ENCODE measurements at places on chromosomes 1 and 21.

- peak; percentile 20 for DNase-seq
Observed at GRCh38 chr1:35573198-35574124, at the start of gene TFAP2E. TSS of gene TFAP2E (plus strand) at chr1:35573314. CDS start at chr1:35573578, 264 bp downstream.

GRCh38 chr1:154974102-154974807 is at the start of gene CKS1B:
TSS of gene CKS1B (plus strand) at chr1:154974681. CDS start at chr1:154974746, 65 bp downstream.
- DNase-seq, result peak; percentile 100

GRCh38 chr1:151616505-151616849 is 4.6 kb downstream of the SNX27 start:
- peak; percentile 44 for DNase-seq

DNA sequence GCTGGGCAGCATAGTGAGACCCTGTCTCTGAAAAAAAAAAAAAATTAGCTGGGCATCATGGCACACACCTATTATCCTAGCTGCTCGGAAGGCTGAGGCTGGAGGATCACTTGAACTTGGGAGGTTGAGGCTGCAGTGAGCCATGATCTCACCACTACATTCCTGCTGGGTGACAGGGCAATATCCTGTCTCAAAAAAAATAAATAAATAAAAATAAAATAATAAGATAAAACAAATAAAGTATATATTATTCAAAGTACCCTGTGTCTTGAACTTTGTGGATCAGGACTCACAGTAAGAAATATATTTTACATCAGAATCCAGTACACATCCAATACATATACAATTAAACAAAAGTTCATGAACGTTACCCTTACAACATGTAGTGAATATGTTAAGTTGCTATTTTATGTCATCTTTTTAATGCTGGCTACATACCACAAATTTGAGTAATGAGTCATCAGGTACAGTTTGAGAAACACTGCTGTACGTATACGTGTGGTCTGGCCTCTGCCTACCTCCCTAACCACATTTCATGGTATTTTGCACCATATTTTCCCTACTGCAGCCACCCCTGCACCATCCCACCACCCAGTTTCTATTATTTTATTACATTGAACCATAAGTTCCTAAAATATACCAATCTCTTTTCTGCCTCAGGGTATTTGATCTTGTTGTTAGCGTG is 4.4 kb downstream of the NME7 start:
- DNase-seq, result peak; percentile 91

DNA sequence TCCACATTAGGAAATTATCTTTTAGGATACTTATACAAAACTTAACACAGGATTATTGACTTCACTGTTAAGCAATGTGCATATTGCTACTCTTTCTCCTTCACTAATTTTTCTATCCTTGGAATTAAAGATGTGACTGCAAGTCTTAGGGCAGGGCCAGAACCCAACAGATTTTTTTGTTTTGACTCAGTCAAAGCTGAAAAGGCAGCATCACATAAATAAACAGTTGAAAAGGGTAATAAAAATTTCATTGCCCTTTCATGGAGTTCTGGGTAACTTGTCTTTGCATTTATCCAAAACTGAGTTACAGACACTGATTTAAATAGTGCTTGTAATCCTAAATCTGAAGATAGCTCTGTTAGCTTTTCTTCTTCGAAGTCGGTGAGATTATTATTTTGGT is 1.9 kb upstream of the TMEM35B start:
- peak; percentile 18 for DNase-seq

DNA sequence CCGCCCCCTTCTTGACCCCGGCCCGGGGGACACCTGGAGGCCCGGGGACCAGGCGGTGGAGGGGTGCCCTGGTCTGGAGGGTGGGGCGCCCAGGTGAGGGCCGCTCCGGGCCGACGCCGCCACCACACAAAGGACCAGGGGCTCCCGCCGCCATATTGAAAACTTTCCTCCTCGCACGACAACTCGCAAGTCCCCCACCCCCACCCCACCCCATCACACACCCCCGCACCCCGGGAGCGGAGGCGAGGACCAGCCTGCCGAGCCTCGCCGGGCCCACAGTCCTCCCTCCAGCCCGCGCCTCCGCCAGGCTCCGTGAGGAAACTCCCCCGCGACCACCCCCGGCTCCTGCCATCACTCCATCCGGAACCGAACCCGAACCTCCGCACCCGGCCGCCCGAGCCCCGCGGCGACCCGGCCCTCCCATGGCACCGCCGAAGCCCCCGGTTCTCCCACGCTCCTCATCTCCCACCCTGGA is 733 bp downstream of the KDM5B start:
- no peak for DNase-seq

DNA sequence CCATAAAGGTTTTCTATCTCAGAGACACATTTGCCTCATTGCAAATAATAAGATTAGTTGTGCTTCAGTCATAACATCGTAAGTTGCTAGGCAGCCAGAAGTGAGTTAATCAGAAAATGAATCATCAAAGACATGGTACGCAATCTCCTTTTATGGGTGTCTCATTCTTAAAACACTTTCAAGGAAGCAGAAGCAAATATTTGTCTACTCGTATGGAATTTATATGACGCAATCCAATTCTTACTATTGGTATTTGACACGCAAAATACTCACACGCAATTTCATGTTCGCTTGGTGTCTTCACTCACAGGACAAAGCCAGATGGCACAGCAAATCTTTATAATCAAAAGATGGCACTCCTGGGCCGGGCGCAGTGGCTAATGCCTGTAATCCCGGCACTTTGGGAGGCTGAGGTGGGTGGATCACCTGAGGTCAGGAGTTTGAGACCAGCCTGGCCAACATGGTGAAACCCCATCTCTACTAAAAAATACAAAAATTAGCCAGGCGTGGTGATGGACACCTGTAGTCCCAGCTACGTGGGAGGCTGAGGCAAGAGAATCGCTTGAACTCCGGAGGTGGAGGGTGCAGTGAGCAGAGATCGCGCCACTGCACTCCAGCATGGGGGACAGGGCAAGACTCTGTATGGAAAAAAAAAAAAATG is 56.4 kb downstream of the HLCS start:
- peak; percentile 98 for DNase-seq

DNA sequence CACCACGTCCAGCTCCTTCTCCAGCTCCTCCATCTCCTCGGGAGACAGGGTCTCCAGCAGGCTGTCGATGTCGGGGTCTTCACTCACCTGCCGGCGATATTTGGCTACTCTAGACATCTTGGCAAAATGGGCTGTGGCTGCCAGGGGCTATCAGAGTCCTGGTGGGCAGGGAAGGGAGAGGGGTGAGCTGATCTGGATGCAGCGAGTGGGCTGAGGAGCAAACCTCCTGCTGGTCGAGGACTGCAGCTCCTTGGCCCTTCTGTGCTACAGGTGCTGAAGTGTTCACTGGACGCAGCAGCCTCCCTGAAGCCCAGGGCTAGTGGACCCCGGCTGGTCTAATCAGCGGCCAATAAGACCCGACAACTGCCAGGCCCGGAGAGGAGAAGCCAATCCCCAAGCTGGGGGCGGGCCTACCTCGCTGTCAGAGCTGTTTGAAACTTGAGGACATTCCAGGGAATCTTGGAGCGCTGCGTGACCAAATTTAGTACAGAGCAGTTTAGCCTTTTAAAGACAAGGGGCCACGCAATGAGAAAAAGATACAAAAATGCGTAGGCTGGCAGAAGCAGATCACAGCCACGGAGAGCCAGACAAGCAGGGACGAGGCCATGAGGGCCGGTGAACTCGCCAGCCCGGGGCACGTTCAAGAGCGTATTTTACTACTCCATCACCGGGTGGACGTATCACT is at the start of gene LMOD1:
TSS of gene LMOD1 (minus strand) at position 325 of the 685 bp plus-strand sequence. CDS start at position 117, 208 bp downstream.
- peak; percentile 86 for DNase-seq

GRCh38 chr1:66848193-66848592 is 47.1 kb upstream of the INSL5 start:
- DNase-seq, result no peak

DNA sequence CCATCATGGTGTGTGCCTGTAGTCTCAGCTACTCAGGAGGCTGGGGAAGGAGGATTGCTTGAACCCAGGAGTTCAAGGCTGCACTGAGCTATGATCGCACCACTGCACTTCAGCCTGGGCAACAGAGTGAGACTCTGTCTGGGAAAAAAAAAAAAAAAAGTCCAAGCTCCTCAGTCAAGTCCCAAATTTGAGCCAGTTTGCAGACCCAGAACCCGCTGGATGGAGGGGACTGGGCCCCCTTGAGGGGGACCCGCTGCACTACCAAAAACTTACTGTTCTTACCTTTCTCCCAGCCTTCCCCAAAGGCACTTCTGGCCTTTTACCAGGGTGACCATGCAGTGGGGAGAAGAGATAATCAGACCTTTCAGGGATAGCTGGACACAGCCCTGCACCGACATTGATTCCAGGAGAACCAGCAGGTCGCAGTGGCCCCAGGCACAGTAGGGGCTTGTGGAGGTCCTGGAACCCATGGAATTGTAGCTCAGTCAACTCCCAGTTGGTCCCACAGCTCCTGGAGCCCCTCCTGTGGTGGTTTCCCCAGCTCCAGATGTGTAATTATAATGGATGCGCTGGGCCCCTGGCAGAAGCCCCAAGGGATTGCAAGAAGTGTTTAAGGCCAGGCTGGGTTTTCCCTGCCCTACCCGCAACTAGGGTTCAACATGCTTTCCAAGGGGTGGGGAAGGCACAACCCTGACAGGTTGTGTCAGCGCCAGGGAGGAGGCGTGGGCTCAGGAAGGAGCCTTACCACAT is 4.1 kb upstream of the WNT9A start:
- DNase-seq, result no peak

DNA sequence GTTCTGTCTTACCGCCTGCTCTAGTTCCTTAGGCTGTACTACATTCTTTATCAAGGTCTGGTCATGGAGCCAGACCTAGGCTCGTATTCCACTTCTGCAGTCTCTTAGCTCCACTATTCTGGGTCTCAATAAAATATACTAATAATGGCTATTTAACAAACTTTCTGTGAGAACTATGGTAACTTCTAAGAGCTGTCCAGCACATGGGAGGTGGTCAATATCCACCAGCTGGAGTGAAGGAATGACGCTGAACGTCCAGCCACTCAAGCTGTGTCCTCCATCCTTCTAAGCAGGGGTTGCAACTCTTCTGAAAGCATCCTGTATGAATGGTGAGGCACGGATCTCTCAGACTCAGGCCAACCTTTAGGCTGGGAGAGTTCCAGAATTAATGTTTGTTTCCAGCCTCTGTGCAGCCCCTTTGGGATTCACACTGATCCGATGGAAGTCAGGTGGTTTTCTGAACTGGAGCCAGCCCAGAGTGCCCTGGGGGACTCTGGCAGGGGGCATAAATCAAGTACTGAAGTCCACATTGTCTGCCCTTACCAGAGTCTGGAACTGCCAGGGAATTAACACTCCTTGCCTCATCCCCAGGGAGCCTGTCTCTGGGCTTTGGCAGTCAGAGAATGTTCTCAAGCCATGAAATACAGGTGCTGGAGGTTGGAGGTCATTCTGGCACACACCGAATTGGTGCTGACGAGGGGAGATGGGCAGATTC is 57.4 kb downstream of the BRINP2 start:
- no peak for DNase-seq

- DNase-seq, result no peak
Observed at GRCh38 chr1:180397175-180397574, 105.2 kb downstream of the ACBD6 start.

DNA sequence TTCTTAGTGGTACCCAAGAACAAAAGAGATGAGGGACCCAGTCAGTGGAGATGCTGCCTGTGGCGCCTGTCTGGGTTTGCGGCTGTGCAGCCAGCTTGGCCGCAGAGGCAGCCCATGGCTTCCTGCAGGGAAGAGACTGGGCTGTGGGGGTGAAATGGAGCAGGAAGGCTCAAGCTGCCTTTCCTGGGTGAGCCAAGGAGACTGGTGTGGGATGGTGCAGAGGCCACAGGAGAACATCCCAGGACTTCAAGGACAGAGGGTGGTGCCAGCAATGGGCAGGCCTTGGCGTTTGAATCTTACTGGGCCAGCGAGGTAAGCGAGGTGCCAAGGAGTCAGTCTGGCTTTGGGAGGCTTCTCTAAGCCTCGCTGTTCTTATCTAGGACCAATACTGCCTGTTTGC is 26.4 kb downstream of the KCNA10 start:
- no peak for DNase-seq

DNA sequence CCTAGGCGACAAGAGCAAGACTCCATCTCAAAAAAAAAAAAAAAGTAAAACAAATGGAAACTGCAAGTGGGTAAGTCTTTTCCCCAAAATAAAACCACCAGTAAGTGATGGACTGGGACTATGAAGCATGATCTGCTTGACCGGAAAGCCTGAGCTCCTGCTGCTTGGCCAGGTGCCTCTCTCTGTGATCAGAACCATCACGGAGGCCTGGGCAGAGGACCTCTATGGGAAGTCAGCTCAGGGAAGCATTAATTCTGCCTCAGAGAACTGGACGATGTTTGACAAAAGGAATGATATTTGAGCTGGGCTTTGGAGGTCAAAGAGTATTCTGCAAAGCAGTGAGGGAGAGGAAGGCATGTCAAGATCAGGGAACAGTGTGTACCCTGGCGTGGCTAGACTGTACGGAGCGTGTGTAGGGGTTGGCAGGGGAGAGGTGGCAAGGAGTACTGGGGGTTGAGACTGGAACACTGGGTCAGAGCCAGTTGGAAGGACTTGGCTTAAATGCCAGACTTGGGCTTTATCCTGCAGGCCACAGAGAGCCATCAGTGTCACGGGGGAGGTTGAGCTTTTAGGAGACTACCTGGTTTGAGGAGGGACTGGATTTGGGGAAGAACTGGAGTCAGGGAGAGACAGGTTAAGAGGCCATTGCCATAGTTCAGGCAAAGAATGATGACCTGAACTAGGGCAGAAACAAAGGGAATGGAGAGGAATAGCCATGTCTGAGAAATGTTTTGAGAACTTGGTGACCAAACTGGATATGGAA is 16.4 kb downstream of the ATP1A2 start:
- no peak for DNase-seq

- DNase-seq, result no peak
Observed at GRCh38 chr1:238517711-238518110, 627.0 kb upstream of the ZP4 start.

- DNase-seq, result peak; percentile 64
Observed at GRCh38 chr1:27318596-27318995, 3.4 kb upstream of the TMEM222 start.

DNA sequence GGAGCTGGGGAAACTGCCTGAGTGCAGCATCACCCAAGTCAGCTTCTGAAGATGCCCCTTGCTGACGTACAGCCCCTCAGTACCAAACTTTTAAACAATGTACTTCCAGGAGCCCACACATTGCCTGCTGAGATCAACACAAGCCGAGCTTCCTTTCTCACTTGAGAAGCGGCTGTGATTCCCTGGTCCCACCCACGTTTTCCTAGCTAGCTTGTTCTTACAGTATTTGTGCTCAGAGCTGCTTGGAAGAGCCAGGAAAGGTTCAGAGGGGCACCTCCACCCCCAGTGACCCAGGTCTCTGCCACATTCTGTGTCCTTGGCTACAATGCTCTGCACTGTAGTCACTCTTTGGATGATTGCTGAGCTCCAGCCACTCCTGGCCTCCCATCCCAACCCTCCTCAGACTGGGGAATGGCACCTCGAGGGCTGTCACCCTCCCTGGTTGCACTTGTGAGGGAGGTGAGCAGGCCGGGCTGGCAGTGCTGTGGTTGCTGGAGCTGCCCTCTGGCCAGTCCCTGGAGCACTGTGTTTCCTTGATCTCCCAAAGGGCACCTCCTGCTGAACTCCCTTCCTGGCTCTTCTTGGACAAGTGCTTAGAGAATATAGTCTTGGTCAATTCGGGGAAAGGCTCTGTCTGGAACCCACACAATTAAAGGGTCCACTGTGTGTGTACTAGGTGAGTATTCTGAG is 355.1 kb downstream of the AJAP1 start:
- DNase-seq, result no peak

Data from fibroblast of mammary gland (primary cell).